ENCODE measurements at places on chromosomes 6 and 20. TPM values are rescaled to one million over a fixed set of nuclear protein-coding genes. Genes with fewer than 3 reads are reported as not detected.

ARFGEF3 gene
- polyA plus RNA-seq = not detected

SLC32A1 gene
- polyA plus RNA-seq = not detected

SH3BGRL2 gene
- polyA plus RNA-seq = 1.6 TPM

TREML1 gene
- polyA plus RNA-seq = not detected

KCNK5 gene
- polyA plus RNA-seq = not detected

WFDC5 gene
- 0.11 TPM for polyA plus RNA-seq

DSN1 gene
- 7.3 TPM for polyA plus RNA-seq

EEF1A2 gene
- 9.2 TPM for polyA plus RNA-seq

PRDM1 gene
- 4.0 TPM for polyA plus RNA-seq

SNRNP48 gene
- polyA plus RNA-seq = 4.3 TPM

HMGCLL1 gene
- polyA plus RNA-seq = 0.05 TPM

SPTLC3 gene
- polyA plus RNA-seq = 0.05 TPM

Measured in SK-N-SH (cell line).